ENCODE measurements at places on chromosomes 7 and 10. TPM values are rescaled to one million over a fixed set of nuclear protein-coding genes. Genes with fewer than 3 reads are reported as not detected.

DNA sequence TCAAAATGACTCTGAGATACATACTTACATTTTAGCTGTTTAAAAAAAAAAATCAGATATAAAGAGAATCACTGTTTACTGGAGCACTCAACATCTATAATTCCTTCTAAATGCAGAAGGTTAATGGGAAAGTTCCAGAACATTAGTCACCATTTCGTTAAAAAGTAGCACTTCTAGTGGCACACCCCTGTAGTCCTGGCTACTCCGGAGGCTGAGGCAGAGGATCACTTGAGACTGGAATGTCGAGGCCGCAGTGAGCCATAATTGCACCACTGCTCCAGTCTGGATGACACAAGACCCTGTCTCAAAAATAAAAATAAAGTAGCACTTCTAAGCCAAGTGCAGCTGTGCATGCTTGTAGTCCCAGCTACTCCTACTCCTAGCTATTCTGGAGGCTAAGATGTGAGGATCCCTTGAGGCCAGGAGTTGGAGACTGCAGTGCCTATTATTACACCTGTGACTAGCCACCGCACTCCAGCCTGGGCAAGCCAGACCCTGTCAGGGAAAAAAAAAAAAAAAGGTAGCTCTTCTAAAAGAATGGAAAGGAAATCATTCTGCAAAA, 2.2 kb downstream of the FGFBP3 start:
- H3K27me3 ChIP-seq = no peaks in the 10 kb centered on the region
- peak overlapping the region; percentile 9 for H3K4me3 ChIP-seq
- H3K4me1 ChIP-seq = peaks cover 7% of the 10 kb centered on the region
- no peak for DNase-seq

Gene HMX2
- polyA plus RNA-seq = not detected

- H3K4me1 ChIP-seq = peaks cover 2% of the 10 kb centered on the region
- no peak for DNase-seq
- H3K4me3 ChIP-seq = no peak overlapping the region
These were observed 9.0 kb upstream of the CYP3A4 start for GRCh38 chr7:99792967-99793366.

DNA sequence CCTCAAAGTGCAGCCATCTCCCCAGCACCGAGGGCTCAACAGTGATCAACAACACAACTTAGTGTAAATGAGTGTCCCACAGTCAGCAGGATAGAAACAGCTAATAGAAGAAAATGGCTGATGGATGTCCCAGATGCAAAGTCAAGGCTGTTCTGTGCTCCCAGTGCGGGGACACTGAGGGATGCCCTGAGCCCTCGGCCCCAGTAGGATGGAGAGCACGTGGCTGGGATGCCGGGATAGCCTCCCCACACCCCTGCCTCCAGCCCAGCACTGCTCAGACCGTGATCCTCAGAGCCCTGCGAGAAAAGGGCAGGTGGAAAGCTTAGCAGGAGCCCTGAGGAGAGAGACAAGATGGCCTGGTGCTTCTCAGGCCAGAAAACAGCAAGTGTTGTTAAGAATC, 243.9 kb upstream of the TCERG1L start:
- no peak for DNase-seq
- no peak overlapping the region for H3K27ac ChIP-seq
- peaks cover 7% of the 10 kb centered on the region for H3K27me3 ChIP-seq
- H3K4me3 ChIP-seq = no peak overlapping the region
- H3K36me3 ChIP-seq = no peaks in the 10 kb centered on the region

DNA sequence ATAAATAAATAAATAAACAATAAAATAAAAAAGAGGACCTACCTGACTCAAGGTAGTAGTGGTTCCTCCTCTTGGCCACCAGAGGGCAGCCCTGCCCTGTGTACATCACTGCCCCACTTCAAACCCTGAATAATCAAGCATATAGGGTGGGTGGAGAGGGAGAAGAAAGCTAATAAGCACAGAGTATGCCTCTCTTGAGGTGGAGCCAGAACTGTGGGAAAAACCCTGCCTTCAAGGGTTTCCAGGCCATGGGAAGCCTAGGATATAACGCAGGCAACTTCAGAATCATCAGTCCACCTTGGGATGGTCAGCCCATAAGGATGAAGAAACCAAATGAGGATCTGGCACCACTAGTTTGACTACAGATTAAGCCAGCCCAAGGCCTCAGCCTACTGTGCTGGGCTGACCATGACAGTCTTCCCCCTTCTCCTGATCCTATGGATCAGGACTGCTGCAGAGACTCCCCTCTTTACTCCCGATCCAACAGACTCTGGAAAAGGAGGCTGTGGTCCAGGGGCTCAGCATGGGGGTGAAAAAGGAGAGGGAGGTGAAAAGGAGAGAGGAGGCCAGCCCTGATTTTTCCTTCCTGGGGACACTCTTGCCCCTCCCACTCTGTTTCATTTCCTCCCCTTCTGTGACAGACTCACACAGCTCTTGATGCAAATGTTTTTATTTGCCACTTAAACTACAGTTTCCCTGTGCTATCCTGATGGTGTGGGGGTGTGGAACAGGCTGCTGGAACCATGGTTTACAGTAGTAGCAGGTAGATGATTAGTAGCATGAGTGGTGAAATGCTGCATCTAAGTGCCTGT, 10.1 kb downstream of the AVPI1 start:
- no peak overlapping the region for H3K4me3 ChIP-seq
- DNase-seq = peak; percentile 47
- H3K27me3 ChIP-seq = no peaks in the 10 kb centered on the region
- peaks cover 5% of the 10 kb centered on the region for H3K4me1 ChIP-seq
- H3K27ac ChIP-seq = no peak overlapping the region

Gene BPGM
- polyA plus RNA-seq = 36.0 TPM

- H3K4me1 ChIP-seq = peaks cover 4% of the 10 kb centered on the region
- peaks cover 5% of the 10 kb centered on the region for H3K36me3 ChIP-seq
- no peaks in the 10 kb centered on the region for H3K27me3 ChIP-seq
- H3K27ac ChIP-seq = no peak overlapping the region
- H3K4me3 ChIP-seq = no peak overlapping the region
These were observed 341.1 kb downstream of the PARD3 start for GRCh38 chr10:34474009-34474376.

Gene HOXA9
- polyA plus RNA-seq = 21.7 TPM

DNA sequence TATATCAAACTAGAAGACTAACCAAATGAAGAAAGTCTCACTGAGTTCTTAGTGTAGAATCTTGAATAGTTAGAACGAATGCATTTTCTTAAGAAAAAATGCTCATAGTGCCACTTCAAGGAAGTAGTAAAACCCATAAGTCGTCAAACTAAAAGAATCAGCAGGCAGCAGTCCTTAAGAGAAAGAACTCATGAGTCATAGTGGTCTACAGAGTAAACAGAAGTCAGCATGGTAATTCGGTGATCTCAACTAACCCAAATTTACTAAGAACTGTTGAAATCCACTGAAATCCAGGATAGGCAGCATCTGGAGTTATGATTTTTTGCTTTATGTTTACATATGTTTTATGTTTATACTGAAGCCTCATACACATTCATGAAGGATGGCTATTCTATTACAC, 256.2 kb downstream of the LHFPL3 start:
- H3K4me1 ChIP-seq = no peaks in the 10 kb centered on the region
- H3K27ac ChIP-seq = no peak overlapping the region
- H3K27me3 ChIP-seq = no peaks in the 10 kb centered on the region
- no peak overlapping the region for H3K4me3 ChIP-seq
- H3K36me3 ChIP-seq = no peaks in the 10 kb centered on the region

- H3K27me3 ChIP-seq = no peaks in the 10 kb centered on the region
- H3K36me3 ChIP-seq = peaks cover 49% of the 10 kb centered on the region
- H3K4me1 ChIP-seq = no peaks in the 10 kb centered on the region
- no peak overlapping the region for H3K27ac ChIP-seq
- no peak overlapping the region for H3K4me3 ChIP-seq
These were observed 151.3 kb downstream of the GALNT11 start for GRCh38 chr7:152176797-152177196.

DNA sequence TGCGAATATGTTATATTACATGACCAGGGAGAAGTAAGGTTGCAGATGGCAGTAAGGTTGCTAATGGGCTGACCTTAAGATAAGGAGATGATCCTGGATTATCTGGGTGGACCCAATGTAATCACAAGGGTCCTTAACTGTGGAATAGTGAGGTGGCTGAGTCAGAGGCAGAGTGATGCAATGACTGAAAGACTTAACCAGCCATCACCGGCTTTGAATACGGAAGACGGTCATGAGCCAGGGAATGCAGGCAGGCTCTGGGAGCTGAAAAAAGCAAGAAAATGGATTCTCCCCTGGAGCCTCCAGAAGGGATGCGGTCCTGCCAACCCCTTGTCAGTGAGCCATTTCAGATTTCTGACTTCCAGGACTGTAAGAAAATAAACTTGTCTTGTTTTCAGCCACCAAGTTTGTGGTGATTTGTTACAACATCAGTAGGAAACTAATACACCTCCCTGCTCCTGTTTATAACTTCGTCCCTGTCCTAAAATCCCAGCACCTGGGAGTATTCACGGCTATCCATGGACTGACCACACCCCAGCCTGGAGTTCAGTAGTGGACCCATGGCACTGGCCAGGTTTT, 4.6 kb upstream of the C10orf95 start:
- H3K27ac ChIP-seq = no peak overlapping the region
- H3K27me3 ChIP-seq = peaks cover 6% of the 10 kb centered on the region
